Left cardiac atrium (tissue), 4 donors: ENCODE measurements at places on chromosomes 3 and 15. TPM values are rescaled to one million over a fixed set of nuclear protein-coding genes. Genes with fewer than 3 reads are reported as not detected.

Gene OR5K2
- not detected for total RNA-seq

DNA sequence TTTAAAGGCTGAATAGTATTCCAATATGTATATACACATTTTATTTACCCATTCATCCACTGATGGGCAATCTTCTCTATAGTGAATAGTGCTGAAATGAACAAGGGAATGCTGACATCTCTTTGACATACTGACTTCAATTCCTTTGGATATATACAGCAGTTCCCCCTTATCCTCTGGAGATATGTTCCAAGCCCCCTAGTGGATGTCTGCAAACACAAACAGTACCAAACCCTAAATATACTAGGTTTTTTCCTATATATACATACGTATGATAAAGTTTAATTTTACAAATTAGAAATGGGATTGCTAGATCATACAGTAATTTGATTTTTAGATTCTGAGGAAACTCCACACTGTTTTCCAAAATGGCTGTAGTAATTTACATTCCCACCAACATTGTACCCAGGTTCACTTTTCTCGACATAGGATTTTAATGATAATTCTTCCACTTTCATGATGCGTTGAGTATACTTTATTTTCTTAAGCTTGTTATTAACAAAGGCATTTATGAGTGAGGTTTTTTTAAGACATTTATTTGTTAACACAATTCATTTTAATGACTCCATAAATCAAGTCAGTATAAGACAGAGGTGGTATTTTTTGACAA is 38.2 kb downstream of the VPS13C start:
- no peak for DNase-seq

Gene MAGEL2
- 0.12 TPM for total RNA-seq

Gene PLA2G4B
- total RNA-seq, result 7.2 TPM

DNA sequence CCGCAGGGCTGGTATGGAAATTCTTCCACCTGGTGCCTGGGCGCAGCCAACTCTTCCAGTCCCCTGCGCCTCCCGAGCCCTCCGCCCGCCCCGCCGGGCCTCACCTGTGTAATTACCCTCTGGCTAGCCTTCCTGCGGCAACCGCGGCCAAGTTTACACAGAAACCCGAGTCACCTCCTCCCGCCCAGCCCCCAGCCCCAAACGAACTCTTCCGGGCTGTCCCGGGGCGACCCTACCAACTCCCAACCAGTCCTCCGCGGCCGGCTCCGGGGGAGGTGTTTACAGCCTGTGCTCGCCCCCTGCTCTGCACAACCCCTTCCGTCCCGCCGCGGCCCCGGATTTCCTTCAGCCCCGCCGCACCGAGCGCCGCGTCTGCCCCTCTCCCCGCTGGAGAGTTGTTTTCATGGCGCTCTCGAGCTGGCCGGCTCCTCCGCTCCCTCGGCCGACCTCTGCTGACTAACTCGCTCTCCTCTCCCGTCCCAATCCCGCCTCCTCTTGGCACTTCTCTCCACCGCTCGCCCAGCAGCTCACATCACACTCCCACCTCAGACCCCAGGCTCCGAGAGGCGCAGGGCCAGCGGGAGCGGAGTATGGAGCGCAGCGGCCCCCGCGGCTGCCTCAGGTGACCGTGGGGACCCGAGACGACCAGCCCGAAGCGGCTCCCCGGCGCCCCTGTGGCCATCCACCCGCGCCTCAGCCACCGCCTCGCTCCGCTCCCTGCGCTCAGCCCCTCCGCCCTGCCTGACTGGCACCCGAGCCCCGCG is 538 bp downstream of the ATOSA start:
- peak; percentile 73 for DNase-seq

- no peak for DNase-seq
These were observed 137.3 kb upstream of the KBTBD8 start for GRCh38 chr3:66860771-66861170.

Gene IFRD2
- total RNA-seq, result 68.8 TPM

- DNase-seq, result no peak
These were observed 11.7 kb downstream of the CCR1 start for GRCh38 chr3:46196261-46196957.

- no peak for DNase-seq
These were observed 113.2 kb downstream of the PTPRG start for GRCh38 chr3:61674596-61674995.

Gene CILP
- 8.2 TPM for total RNA-seq

GRCh38 chr3:194579091-194579606 is 54.1 kb downstream of the TMEM44 start:
- peak; percentile 80 for DNase-seq

Gene GOLGA6D
- total RNA-seq, result not detected

DNA sequence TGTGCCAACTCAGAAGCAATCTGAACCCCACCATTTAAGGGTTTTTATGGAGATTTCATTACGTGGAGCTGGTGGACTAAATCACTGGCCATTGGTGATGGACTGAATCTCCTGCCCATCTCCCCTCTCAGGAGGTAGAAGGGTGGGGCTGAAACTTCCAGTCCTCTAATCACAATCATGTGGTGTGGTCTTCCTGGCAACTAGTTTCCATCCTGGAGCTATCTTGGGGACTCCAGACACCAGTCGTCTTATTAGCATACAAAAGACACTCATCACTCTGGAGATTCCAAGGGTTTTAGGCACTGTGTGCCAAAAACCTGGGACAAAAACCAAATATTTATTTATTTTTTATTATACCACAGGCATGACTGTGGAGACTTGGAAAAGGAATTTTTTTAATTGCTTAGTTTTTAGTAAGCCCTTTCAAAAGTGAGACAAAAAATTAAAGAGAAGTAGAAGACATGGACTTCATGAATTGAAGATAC is 203.6 kb downstream of the WNT5A start:
- DNase-seq, result no peak

DNA sequence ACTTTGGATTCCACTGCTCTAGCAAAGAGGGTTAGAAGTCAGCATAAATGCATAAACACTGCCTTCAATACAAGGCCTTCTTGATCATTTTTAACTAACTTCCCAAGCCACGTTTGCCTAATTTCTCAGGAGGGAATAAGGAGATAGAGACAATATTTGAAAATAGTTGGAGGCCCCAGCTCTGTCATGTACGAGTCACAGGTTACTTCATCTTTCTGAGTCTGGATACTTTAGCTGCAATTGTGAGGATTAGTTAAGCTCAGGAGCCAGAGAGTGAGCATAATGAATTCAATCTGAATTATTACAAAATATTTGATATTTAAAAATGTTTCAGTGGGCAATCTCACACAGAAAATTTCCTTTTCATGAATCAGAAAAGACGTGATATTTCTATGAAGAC is 298.9 kb downstream of the SHOX2 start:
- no peak for DNase-seq

Gene CRTAP
- total RNA-seq, result 129 TPM

DNA sequence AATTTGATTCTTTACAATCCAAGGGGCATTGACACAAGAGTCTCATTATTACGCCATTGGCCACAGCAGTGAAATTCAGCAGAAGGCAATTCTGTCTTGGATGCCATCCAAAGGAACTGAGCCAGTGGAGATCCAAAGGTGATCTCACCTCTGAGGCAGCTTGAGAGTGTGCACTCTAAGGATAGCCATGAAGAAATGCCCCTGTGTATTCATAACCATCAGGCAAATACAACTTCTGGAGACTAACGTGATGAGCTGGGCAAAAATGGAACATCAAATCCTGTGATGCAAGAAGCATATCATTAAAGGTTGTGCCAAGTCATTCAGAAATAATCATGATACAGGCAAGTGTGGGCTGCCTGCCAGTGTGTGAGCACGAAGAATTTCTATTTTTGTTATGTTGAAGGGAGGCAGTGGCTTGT is 41.4 kb downstream of the ROBO2 start:
- peak; percentile 37 for DNase-seq

Gene LDHAL6B
- total RNA-seq, result not detected
